ENCODE measurements at places on chromosomes 2 and 18.

GRCh38 chr18:6730416-6731221 lies 1.1 kb downstream of the ARHGAP28 start:
- DNase-seq = no peak

- DNase-seq = no peak
Measured at GRCh38 chr18:31206787-31207381, 44.2 kb upstream of the DSC1 start.

DNA sequence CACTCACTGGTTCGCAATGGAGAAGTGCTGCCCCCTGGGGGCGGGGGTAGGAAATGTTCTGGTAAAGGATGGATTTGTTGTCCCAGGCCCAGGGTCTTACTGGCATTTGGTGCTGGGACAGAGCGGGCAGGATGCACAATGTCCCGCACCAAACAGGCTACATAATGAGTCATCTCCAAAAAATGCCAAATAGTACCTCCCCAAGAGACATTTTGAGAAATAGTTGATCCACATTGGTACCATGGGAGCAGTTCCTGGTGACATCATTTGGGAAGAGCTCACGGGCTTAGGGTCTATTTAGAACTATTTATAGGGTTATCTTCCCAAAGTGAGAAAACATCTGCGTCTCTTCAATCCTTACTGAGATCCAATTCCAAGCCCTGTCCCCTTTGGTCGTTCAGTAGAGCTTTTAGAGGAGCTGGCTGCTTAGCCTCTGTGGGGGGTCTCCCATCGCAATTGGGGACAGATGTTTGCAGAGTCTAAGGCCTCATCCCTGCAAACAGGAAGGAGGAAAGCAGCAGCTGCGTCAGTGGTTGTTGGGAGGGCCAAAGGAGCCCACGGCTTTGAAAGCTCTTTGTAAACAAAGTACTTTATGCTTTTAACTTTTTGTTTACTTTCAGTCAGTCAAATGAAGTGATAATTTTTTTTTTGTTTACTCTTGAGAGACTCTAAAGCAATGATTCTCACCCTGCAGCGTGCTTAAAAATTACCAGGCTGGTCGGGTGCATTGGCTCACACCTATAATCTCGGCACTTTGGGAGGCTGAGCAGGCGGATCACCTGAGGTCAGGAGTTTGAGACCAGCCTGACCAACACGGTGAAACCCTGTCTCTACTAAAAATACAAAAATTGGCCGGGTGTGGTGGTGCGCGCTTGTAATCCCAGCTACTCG lies 49.3 kb downstream of the GREB1 start:
- DNase-seq = peak; percentile 22

DNA sequence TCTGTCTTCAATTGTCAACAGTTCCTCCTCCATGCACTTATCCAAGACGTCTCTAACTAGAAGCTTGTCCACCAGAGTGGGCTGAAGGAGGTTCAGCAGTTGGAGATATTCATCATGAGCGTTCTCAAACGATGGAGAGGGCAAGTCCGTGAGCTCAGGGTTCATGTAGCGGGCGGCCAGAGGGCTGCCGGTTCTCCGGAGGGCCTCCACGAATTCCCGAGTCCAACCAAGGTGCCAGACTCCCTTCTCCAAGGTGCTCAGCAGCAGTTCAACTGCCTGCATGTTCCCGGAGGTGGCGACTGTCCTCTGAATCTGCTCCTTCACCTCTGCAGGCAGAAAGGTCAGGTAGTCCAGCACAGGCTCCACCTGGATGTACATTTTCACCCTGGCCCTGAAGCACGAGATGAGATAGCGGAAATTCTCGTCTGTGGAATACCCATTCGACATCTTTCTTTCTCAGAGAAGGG lies 590 bp downstream of the IFIH1 start:
- DNase-seq = no peak

- DNase-seq = no peak
Measured at GRCh38 chr2:74895001-74895400, 61.1 kb downstream of the HK2 start.

DNA sequence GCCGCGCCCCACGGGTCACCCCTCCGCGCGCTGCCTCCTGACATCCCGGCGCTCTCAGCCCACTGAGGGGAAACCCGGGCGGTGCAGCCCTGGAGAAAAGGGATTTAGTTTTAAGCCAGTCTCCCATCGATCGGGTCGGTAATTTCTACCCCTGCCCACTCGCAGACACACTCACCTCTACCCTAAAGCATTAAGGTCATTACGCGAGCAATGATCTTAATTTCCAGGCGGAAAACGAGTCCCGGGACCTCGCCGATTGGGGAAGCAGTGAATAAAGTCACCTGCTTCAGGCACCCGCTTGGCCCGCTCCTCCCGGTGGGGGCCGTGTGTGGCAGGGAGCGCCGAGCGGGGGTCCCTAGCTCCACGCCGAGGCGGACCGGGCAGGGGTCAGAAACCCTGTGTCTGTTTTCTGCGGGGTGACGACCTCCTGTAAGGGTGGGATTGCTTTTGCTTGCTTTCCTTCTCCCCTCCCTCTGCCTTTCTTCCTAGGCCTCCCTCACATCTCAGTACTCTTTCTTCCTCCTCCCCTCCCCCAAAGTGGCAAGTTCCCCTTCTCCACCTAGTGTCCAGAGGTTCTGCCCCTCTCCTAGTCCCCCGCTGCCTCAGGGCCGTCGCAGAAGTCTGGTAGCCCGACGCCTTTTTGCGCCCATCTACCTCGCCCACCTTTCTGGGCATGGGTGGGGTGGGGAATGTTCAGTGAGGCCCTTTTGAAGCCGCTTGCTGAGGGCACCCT lies 142.6 kb downstream of the MEIS1 start:
- DNase-seq = no peak

DNA sequence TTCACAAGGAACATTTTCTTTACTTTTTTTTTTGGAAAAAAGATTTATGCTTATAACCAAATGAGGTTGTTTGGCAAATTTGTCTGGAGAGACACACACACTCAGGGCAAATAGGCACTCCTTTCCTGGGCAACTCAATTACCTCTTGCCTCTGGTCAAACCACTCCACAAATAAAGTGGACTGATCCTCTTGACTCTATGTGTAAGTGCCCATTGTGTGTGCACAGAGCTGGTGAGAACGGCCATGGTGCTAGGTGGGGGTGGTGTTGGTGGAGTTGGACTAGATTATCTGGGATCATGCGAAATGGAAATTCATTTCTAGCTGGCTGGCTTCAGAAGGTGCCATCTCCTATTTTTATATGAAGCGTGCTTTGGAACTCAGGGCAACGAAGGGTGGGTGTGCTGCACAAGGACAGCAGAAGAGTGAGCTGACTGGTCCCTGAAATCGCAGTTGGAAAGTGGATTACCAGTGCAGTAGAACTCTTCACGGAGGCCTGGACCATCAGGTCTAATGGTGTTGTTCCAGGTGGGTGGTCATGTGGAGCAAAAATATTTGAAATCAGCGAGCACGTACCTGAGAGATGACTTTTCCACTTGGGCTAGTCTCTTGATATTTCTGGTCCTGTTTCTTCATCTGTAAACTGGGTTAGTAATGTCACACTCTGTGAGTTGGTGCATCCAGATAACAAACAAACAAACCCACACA lies 149.9 kb downstream of the RPIA start:
- DNase-seq = no peak

- no peak for DNase-seq
Measured at GRCh38 chr2:20970068-20970467, 73.8 kb downstream of the APOB start.

DNA sequence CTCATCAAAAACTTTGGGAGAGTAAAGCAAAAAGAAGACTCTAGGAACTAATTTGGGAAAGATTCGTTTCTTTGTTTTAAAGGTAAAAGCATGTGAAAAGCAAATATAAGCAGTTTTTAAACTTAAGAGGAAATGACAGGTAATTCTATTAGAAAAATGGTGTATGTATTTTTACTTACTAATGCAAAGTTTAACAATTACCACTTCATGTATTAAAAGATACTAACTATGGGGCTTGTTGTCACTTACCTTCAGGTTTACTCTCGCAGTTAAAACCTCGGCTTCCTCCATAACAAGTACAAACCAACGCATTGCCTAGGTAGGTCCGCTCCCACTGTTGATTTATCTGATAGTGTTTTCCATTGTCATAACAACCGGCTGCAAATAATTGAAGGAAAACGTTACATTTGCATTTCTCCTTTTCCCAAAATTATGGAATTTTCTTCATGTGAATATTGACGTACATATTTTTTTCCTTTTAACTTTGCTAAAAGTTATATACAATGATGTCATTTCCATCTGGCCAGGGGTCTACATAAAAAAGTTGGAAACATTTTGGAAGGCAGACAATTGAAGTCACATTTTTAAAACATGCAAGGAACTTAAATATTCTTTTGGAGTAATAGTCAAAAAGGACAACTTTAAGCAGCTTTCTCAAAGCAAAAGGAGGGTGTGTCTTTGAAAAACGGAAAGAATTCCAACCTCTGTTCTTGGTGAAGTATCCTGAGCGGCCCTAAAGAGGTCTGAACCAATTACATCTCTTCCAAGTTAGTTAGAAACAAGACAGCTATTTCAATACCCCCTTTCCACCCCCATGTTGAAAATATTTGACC lies 1.2 kb downstream of the FN1 start:
- no peak for DNase-seq
